ENCODE measurements at places on chromosomes 2 and 18. TPM values are rescaled to one million over a fixed set of nuclear protein-coding genes. Genes with fewer than 3 reads are reported as not detected.
A peak's percentile ranks its signal among the peaks of the same experiment; 100 is the strongest.

DNA sequence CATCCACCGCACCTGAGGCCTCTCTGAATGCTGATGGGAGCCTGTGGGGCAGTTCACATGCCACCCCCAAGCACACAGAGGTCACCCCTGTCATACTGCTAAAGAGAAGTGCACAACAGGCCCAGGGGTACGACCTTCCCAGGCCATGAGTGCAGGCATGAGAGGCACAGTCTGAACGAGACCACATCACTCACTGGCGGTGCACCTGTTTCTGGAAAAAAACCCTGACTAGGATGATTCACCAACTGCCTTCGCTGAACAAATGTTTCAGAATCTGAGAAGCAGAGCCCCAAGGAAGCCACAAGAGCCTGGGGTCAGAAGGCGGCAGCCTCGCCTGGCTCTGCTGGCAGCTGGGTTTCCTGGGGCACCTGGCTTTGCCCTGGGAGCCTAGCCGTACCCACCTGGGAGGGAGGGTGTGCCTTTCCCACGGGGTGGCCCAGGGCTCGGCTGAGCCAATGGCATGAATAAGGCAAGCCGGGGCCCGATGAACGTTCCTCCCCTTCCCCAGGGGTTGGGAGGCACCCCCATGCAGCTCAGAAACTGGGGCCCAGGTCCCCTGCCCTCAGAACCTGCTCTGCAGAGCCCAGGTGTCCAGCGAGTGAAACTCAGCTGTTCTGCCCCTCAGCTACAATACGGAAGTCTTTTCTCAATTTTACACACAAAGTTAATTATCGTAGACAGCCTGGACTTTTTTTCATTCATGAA, 73.8 kb downstream of the HDAC4 start:
- H3K4me3 ChIP-seq, result no peak overlapping the region
- DNase-seq, result peak; percentile 24
- H3K4me1 ChIP-seq, result peaks cover 25% of the 10 kb centered on the region
- peak overlapping the region; percentile 92 for H3K27ac ChIP-seq
- H3K36me3 ChIP-seq, result no peaks in the 10 kb centered on the region

GRCh38 chr18:39648616-39649015, 2083.0 kb upstream of the CELF4 start:
- no peak overlapping the region for H3K27ac ChIP-seq
- no peaks in the 10 kb centered on the region for H3K36me3 ChIP-seq
- no peak overlapping the region for H3K4me3 ChIP-seq

DNA sequence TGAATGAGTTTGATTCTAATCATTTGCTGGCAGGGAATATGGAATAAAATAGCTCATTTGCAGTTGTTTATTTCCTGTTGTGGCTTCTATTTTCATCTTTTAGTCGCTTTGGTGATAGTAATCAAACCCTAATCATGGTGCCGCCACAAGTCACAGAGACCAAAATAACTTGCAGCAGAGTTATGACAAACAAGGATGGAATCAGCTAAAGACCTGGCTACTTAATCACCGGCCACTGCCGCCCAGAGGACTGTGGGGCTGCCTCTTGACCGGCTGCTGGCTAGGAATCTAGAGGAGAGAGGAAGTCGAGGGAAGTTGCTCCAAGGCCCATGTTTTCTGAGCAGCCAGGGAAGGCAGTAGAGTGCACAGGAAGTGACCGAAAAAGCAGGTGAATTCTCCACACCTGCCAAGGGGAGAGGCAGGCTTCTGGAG, 5.1 kb upstream of the SMAD7 start:
- no peak overlapping the region for H3K4me3 ChIP-seq
- DNase-seq, result peak; percentile 79
- H3K36me3 ChIP-seq, result no peaks in the 10 kb centered on the region
- H3K27ac ChIP-seq, result peak overlapping the region; percentile 94
- H3K4me1 ChIP-seq, result peaks cover 12% of the 10 kb centered on the region
- no peaks in the 10 kb centered on the region for H3K27me3 ChIP-seq

- peak overlapping the region; percentile 99 for H3K27ac ChIP-seq
- no peaks in the 10 kb centered on the region for H3K27me3 ChIP-seq
- no peaks in the 10 kb centered on the region for H3K36me3 ChIP-seq
- H3K4me3 ChIP-seq, result peak overlapping the region; percentile 57
Observed at GRCh38 chr2:88627856-88628570, 749 bp upstream of the EIF2AK3 start.

GRCh38 chr2:120999377-121000097, 263.9 kb downstream of the GLI2 start:
- no peaks in the 10 kb centered on the region for H3K36me3 ChIP-seq
- H3K4me1 ChIP-seq, result no peaks in the 10 kb centered on the region
- H3K27me3 ChIP-seq, result no peaks in the 10 kb centered on the region
- no peak for DNase-seq
- no peak overlapping the region for H3K4me3 ChIP-seq

DNA sequence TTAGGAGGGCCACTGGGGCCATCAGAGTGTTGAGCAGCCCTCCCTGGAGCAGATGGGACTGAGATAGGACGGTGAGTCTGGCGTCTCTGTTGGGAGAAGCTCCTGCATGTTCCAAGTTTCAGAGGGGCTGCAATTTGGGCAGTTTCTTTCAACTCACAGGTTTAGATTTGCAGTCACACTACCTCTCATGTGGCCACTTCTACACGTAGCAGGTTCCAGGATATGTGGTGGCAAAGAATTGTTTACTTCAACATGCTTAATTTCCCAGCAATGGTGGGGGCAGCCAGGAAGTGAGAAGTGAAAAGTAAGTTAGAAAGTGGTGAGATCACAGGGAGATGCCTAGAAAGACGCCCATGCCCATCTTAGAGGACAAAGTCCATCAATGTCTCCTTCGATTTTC, 9.3 kb downstream of the NCK2 start:
- no peak for DNase-seq
- no peak overlapping the region for H3K27ac ChIP-seq
- H3K36me3 ChIP-seq, result no peaks in the 10 kb centered on the region

CNOT9 gene
- total RNA-seq, result 42.1 TPM

GRCh38 chr2:134674687-134675086, 44.1 kb downstream of the TMEM163 start:
- no peak for DNase-seq
- H3K4me1 ChIP-seq, result no peaks in the 10 kb centered on the region
- no peaks in the 10 kb centered on the region for H3K27me3 ChIP-seq
- H3K27ac ChIP-seq, result no peak overlapping the region

FNDC4 gene
- 7.4 TPM for total RNA-seq

USP34 gene
- 93.8 TPM for total RNA-seq

SLC30A3 gene
- total RNA-seq, result 0.35 TPM

Data from uterus (tissue), 4 donors.